Vagina (tissue), 2 donors: ENCODE measurements at places on chromosomes 1 and 21. TPM values are rescaled to one million over a fixed set of nuclear protein-coding genes. Genes with fewer than 3 reads are reported as not detected.

The TBX15 gene
- total RNA-seq, result 0.98 TPM

The GUCA2A gene
- total RNA-seq, result not detected

GRCh38 chr1:19483261-19483660 is 2.1 kb downstream of the CAPZB start:
- DNase-seq, result no peak

- DNase-seq, result no peak
These were observed 552 bp downstream of the PLD5 start for GRCh38 chr1:242523719-242524570.

The KMO gene
- 4.7 TPM for total RNA-seq

GRCh38 chr1:1867164-1867563 is 23.7 kb downstream of the GNB1 start:
- no peak for DNase-seq

DNA sequence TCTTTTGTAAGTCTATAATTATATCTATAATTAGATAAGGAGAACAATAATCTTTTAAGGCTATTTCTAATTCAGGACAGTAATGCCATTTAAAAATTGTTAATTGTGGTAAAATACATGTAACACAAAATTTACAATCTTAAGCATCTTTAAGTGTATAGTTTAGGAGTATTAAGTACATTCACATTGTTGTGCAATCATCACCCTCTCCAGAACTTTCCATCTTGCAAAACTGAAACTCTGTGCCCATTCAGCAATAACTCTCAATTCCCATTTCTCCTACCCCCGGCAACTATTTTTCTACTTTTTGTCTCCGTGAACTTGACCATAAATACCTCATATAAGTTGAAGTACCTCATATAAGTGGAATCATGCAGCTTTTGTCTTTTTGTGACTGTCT is 93.9 kb upstream of the KCNA3 start:
- DNase-seq, result no peak

DNA sequence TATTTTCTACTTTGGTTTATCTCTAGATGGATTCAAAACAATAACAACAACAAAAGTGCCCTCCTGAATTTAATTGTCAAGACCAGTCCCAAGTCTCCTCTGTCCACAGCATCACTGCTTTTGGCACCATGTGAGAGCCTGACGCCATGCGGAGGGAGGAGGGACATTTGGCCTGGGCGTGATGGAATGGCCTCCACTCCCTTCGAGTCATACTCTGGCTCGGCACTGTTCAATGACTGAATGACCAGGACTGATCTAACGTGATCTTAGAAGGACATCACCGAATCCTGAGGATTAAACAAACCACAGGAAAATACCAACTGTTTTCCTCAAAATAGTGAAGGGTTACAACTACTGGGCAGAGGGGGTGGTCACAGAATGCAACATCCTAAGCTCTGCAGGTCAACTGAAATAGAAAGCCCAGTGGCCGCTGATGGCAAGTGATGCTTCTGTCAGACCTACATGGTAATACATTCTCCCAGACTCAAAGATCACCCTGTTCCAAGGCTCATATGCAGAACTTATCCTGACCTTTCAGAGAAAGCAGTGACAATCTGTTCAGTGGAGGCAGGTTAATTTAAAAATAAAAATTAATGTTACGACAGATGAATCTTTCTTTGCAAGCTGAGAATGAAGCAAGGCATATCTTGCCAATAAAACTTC is 19.1 kb downstream of the SRSF4 start:
- no peak for DNase-seq

The UTS2 gene
- 5.4 TPM for total RNA-seq

GRCh38 chr1:1438531-1439381 is 3.3 kb downstream of the VWA1 start:
- DNase-seq, result no peak

The LPAR3 gene
- total RNA-seq, result 18.7 TPM

- no peak for DNase-seq
These were observed 3.1 kb downstream of the BCAR3 start for GRCh38 chr1:93678491-93678890.

GRCh38 chr1:186152620-186153239 is 222.3 kb downstream of the TPR start:
- DNase-seq, result no peak

The PCSK9 gene
- 0.25 TPM for total RNA-seq

GRCh38 chr1:25217598-25218232 is 14.6 kb downstream of the SYF2 start:
- DNase-seq, result no peak

GRCh38 chr1:5611431-5611830 is 380.8 kb downstream of the NPHP4 start:
- DNase-seq, result no peak

DNA sequence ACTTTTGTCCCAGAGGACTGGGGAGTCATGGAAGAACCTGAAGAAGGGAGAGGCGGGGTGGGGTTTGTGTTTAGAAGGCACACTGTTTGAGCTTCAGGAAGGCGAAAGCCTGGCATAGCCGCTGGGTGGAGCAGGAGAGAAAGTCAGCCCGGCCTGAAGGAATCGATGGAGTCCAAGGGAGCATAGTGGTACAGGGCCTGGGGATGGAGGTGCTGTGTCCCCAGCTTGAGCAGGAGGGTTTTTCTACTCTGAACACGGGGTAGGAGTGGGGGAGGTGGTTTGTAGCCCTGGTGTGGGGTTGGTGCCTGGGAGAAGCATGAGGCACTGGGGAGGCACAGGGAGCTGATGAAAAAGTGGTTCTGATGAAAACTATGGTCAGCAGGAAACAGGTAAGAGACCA is 4.7 kb upstream of the CCDC24 start:
- DNase-seq, result no peak

DNA sequence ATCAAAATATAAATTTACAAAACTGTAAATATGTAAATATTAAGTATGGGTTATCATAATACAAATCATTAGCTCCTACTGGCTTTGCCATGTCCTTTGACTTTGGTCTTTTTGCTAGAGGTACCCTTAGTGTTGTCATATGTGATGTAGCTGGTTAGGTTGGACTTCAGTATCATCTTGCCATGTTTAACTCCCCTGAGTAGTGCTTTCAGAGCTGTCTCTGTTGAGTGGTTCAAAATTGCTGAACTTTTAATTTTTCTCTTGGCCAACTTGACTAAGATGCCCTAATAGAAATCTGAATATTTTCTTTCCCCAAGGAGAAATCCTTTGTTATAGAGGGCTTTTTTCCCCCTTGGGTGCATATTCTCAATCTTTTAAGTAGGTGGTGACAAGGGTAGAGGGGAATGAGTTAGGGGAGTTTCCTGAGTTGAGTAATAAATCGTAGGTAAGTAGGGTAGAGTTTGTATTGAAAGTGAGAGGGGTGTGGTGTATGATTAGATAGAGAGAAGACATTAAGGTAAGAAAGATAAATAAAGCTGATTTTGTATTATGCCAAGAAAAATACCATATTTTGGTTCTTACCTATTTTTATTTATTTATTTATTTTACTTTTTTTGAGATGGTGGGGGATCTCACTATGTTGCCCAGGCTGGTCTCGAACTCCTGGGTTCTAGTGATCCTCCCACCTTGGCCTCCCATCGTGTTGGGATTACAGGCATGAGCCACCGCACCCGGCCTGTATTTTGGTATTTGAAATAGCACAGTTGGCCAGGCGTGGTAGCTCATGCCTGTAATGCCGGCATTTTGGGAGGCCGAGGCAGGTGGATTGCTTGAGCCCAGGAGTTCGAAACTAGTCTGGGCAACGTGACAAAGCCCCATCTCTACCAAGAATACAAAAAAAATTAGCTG is 21.8 kb downstream of the RPRD2 start:
- no peak for DNase-seq

The RNF186 gene
- total RNA-seq, result not detected

- DNase-seq, result no peak
These were observed 3.5 kb upstream of the KRTAP27-1 start for GRCh38 chr21:30340714-30341573.

DNA sequence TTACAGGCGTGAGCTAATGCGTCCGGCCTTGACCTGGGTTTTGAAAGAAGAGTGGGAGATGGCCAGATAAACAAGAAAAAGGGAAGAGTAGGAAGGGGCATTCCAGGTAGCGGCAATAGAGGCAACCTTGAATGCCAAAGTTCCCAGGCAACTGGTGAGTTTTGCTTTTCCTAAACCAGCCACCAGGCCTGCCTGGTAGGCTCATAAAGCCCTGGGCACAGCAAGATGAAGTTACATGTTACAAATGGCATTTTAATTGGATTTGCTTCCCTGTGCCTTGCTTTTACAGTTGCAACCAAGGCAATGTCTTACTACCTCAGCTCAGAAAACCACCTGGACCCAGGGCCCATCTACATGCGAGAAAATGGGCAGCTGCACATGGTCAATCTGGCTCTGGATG is 5.5 kb downstream of the LRRC42 start:
- no peak for DNase-seq

GRCh38 chr1:39958403-39959200 is 3.7 kb downstream of the MFSD2A start:
- no peak for DNase-seq

DNA sequence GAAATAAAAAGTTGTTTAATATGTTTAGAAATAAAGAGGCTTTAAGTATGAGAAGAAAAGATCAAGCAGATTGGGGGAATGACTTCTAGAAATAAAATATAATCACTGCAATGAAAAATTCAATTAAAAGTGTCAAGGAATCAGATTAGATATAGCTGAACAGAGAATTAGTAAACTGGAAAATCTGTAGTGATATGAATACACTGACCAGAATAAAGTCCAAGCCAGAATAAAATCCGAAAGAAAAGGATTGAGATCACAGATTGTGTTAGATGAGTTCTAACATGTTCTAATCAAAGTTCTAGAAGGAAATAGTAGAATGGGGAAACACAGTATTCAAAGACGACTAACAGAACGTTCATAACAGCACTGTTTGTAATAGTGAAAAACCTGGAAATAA is 73.1 kb upstream of the C1orf105 start:
- no peak for DNase-seq

DNA sequence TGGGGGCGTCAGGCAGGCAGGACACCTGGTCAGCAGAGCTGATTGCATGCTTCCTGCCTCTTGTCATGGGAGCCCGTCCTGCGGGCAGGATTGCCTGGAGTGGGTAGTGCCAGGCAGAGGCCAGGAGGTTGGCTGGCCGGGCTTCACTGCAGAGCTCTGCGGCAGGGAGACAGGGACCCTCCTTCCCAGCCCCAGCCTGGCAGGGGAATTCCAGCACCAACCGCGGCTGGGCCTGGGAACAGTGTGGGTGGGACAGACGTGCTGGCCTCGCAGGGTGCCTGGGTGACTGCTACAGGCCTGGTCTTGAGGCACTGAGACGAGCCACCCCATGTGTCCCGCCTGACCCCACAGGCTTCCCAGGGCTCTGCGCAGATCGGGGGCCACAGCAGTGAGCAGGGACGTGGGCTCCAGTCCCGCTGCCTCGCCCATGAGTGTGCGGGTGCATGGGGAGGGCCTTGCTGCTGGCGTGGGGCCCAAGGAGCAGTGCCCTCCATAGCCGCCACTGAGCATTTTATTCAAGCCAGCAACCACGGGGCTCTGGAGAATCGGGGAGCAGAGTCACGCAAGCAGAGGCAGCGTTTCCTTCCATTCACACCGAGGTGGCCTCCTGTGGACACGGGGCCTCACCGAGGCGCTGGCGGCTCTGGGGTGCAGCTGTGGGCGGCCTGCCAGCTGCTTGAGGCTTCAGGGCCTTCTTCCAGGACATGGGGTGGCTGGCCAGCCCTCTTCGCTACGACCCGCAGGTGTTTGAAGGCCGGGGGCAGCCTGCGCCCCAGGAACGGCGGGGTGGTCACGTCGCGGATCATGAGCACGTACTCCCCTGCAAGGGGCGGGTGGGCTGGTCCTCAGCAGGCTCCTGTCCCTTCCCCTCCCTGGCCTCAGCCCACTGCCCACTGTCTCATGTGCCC is 70.3 kb downstream of the MORN1 start:
- no peak for DNase-seq

- no peak for DNase-seq
These were observed 4.9 kb downstream of the ADAMTSL4 start for GRCh38 chr1:150554086-150554452.

DNA sequence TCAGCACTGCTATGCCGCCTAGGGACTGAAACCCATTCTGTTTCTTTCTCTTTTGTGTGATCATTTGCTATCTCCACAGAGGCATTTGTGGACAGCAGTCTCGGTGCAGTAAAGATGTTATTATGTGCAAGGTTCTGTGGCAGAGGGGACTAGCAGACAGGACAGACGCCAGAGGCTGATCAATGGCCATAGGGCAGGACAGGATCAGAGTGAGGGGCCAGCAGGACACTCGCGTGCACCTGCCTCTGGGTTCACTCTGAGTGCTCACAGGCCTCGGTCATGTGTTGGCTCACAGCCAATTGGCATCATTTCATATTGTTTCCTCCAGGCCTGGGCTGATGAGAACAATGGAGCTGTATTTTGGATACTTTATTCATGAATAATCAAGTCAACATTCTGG is 212.6 kb downstream of the TGFB2 start:
- DNase-seq, result no peak

The ZDHHC18 gene
- 31.4 TPM for total RNA-seq
